ENCODE measurements at places on chromosomes 5 and 9. TPM values are rescaled to one million over a fixed set of nuclear protein-coding genes. Genes with fewer than 3 reads are reported as not detected.

DNA sequence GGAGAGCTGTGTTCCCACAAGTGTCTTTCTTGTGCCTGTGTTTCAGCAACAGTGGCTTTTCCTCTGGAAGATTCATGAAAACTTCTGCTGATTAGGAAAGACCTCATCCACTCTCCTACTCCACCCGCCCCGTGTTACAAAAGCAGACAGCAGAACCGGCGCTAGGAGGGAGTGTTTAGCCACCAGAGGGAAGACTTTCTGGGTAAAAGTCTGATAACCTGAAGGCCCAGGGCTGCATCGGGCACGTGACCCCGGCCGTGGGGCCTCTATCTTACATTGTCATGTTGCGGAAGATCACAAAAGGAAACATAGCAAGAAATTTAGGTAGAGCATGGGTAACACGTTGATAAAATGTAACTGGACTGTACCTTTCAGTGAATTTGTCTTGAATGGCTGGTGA lies 32.0 kb upstream of the DMRT2 start:
- H3K4me3 ChIP-seq = no peak overlapping the region
- no peaks in the 10 kb centered on the region for H3K4me1 ChIP-seq
- no peaks in the 10 kb centered on the region for H3K27me3 ChIP-seq
- no peak overlapping the region for H3K27ac ChIP-seq
- DNase-seq = no peak
- no peaks in the 10 kb centered on the region for H3K36me3 ChIP-seq

- no peak overlapping the region for H3K27ac ChIP-seq
- H3K4me3 ChIP-seq = no peak overlapping the region
These were observed 499.0 kb downstream of the GADD45G start for GRCh38 chr9:90103771-90104170.

LPCAT1 gene
- polyA plus RNA-seq = 116 TPM

MARCHF3 gene
- polyA plus RNA-seq = 5.5 TPM

TXNDC8 gene
- polyA plus RNA-seq = not detected

PPP3R2 gene
- polyA plus RNA-seq = not detected

DNA sequence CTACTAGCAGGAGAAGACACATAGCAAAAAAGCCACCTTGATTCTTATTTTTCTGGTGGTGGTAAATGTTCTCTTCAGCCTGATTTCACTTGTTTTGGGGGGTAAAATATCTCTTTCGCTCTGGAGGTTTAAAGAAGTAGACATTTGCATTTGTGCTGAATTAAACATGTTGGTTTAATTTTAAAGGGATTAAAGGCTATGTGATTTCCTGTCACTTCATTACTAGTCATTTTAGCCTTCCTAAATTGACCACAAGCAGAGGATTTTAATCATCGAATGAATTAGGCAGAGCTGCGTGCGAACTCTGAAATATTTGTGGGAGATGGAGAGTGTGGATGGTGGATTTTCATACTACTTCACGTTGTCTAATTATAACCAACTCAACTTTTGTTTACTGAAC lies 4.8 kb downstream of the RASGRF2 start:
- peaks cover 23% of the 10 kb centered on the region for H3K27me3 ChIP-seq
- no peaks in the 10 kb centered on the region for H3K36me3 ChIP-seq
- H3K27ac ChIP-seq = no peak overlapping the region
- peaks cover 17% of the 10 kb centered on the region for H3K4me1 ChIP-seq
- no peak for DNase-seq

- no peaks in the 10 kb centered on the region for H3K36me3 ChIP-seq
- no peaks in the 10 kb centered on the region for H3K27me3 ChIP-seq
- no peak overlapping the region for H3K27ac ChIP-seq
- no peak for DNase-seq
- no peaks in the 10 kb centered on the region for H3K4me1 ChIP-seq
- no peak overlapping the region for H3K4me3 ChIP-seq
These were observed 237.8 kb upstream of the EDIL3 start for GRCh38 chr5:84622461-84622860.

PTTG1 gene
- 48.9 TPM for polyA plus RNA-seq

DNA sequence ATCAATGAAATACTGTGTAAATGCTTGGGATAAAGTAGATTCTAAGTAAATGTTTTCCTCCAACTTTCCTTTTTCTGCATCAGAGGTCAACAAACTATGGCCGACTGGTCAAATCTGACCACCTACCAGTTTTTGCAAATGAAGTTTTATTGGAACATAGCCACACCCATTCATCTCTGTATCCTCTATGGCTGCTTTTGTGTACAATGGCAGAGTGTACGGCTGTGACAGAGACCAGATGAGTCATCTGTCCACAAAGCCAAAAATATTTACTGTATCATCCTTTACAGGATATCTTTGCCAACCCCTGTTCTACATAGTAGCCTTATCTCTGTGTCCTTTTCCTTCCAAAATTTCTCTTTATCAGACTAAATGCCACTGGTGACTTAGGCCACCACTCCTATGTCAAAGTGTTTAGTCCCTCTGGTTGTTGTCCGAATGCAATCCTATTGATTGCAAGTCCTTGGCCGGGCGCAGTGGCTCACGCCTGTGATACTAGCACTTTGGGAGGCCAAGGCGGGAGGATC lies 218.4 kb upstream of the KLF4 start:
- H3K4me3 ChIP-seq = no peak overlapping the region
- H3K4me1 ChIP-seq = peaks cover 28% of the 10 kb centered on the region
- DNase-seq = no peak
- H3K27me3 ChIP-seq = no peaks in the 10 kb centered on the region

- no peaks in the 10 kb centered on the region for H3K36me3 ChIP-seq
- no peaks in the 10 kb centered on the region for H3K27me3 ChIP-seq
- DNase-seq = no peak
- no peak overlapping the region for H3K4me3 ChIP-seq
- H3K4me1 ChIP-seq = peaks cover 18% of the 10 kb centered on the region
These were observed 53.7 kb downstream of the ZNF462 start for GRCh38 chr9:106916466-106917235.

- DNase-seq = peak; percentile 69
- no peaks in the 10 kb centered on the region for H3K27me3 ChIP-seq
- no peaks in the 10 kb centered on the region for H3K4me1 ChIP-seq
- no peaks in the 10 kb centered on the region for H3K36me3 ChIP-seq
These were observed 1.0 kb upstream of the TLE1 start for GRCh38 chr9:81690251-81690851.

GRCh38 chr9:21481470-21482056 lies 550 bp downstream of the IFNE start:
- no peaks in the 10 kb centered on the region for H3K4me1 ChIP-seq
- no peaks in the 10 kb centered on the region for H3K27me3 ChIP-seq
- H3K4me3 ChIP-seq = no peak overlapping the region
- no peaks in the 10 kb centered on the region for H3K36me3 ChIP-seq
- DNase-seq = no peak

GRCh38 chr5:57166276-57166675 lies 7.6 kb upstream of the GPBP1 start:
- no peaks in the 10 kb centered on the region for H3K27me3 ChIP-seq
- no peaks in the 10 kb centered on the region for H3K36me3 ChIP-seq
- no peaks in the 10 kb centered on the region for H3K4me1 ChIP-seq

PCDHB13 gene
- 5.9 TPM for polyA plus RNA-seq

GRCh38 chr5:175829813-175830585 lies 41.4 kb upstream of the CPLX2 start:
- no peaks in the 10 kb centered on the region for H3K36me3 ChIP-seq
- H3K4me1 ChIP-seq = no peaks in the 10 kb centered on the region
- no peak overlapping the region for H3K4me3 ChIP-seq
- H3K27me3 ChIP-seq = no peaks in the 10 kb centered on the region
- DNase-seq = no peak

DNA sequence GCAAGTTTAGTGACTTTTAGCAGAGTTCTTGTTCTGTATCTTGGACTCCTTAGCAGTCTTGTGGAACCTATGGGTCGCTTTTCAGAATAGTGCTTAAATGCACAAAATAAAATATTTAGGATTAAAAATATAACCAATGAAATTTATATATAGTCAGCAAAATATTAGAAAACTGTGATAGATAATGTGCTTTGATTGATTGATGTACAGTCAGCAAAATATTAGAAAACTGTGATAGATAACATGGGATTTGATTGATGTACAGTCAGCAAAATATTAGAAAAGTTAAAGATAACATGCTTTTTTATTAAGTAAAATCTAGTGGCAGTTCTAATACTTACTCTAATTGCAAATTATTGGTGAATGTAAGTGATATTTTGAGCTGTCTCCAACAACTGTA lies 16.1 kb downstream of the PALM2AKAP2 start:
- H3K27me3 ChIP-seq = no peaks in the 10 kb centered on the region
- H3K4me3 ChIP-seq = no peak overlapping the region
- H3K4me1 ChIP-seq = no peaks in the 10 kb centered on the region
- no peak overlapping the region for H3K27ac ChIP-seq
- no peaks in the 10 kb centered on the region for H3K36me3 ChIP-seq

GRCh38 chr5:93715327-93715726 lies 26.1 kb downstream of the POU5F2 start:
- H3K4me3 ChIP-seq = no peak overlapping the region
- DNase-seq = no peak
- H3K27ac ChIP-seq = no peak overlapping the region

GRCh38 chr9:69121155-69122081 lies 52.7 kb upstream of the TJP2 start:
- peak overlapping the region; percentile 60 for H3K4me3 ChIP-seq
- peak; percentile 65 for DNase-seq
- peak overlapping the region; percentile 83 for H3K27ac ChIP-seq
- H3K4me1 ChIP-seq = no peaks in the 10 kb centered on the region
- peaks cover 23% of the 10 kb centered on the region for H3K27me3 ChIP-seq
- no peaks in the 10 kb centered on the region for H3K36me3 ChIP-seq

MEGF9 gene
- polyA plus RNA-seq = 15.9 TPM

GRCh38 chr5:6829150-6829784 lies 116.0 kb downstream of the TENT4A start:
- no peaks in the 10 kb centered on the region for H3K4me1 ChIP-seq
- H3K4me3 ChIP-seq = no peak overlapping the region
- no peaks in the 10 kb centered on the region for H3K27me3 ChIP-seq
- H3K27ac ChIP-seq = no peak overlapping the region

DNA sequence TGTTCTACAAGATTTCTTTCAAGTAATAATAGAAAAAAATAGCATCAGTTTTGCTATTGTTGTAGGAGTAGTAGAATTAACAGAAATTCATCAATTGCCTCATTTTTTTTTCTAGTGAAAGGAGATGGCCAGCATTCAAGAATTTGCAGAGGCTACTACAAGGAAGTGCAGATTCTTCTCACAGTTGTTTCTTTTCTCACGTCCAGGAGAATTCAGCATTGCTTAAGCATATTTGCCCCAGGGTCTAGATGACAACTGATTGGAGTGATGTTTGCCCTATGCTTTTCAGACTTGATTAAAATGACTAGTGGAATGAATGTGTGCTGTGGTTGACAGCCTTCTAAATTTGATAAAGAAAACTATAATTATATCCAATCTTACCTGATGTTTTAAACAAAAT lies 46.6 kb upstream of the SLC12A2 start:
- no peak overlapping the region for H3K4me3 ChIP-seq
- no peaks in the 10 kb centered on the region for H3K4me1 ChIP-seq
- H3K27me3 ChIP-seq = no peaks in the 10 kb centered on the region
- H3K27ac ChIP-seq = no peak overlapping the region
- H3K36me3 ChIP-seq = no peaks in the 10 kb centered on the region
- no peak for DNase-seq

POU4F3 gene
- not detected for polyA plus RNA-seq

ANXA2R gene
- polyA plus RNA-seq = 1.5 TPM

- no peak overlapping the region for H3K4me3 ChIP-seq
- DNase-seq = no peak
- H3K4me1 ChIP-seq = no peaks in the 10 kb centered on the region
- no peaks in the 10 kb centered on the region for H3K27me3 ChIP-seq
- no peak overlapping the region for H3K27ac ChIP-seq
These were observed 70.7 kb downstream of the RFX3 start for GRCh38 chr9:3455094-3455493.

CRAT gene
- polyA plus RNA-seq = 27.5 TPM

GRCh38 chr9:122402874-122403273 lies 32.0 kb downstream of the PTGS1 start:
- DNase-seq = no peak
- no peak overlapping the region for H3K27ac ChIP-seq
- no peak overlapping the region for H3K4me3 ChIP-seq
- H3K27me3 ChIP-seq = peaks cover 4% of the 10 kb centered on the region
- H3K4me1 ChIP-seq = no peaks in the 10 kb centered on the region

DNLZ gene
- polyA plus RNA-seq = 18.8 TPM

GRCh38 chr5:40687321-40687720 lies 7.6 kb downstream of the PTGER4 start:
- peaks cover 84% of the 10 kb centered on the region for H3K4me1 ChIP-seq
- H3K27ac ChIP-seq = peak overlapping the region; percentile 33
- no peak for DNase-seq
- H3K27me3 ChIP-seq = no peaks in the 10 kb centered on the region
- H3K4me3 ChIP-seq = no peak overlapping the region

GRCh38 chr5:167587772-167588437 lies 703.5 kb upstream of the WWC1 start:
- H3K4me3 ChIP-seq = no peak overlapping the region
- DNase-seq = no peak
- no peaks in the 10 kb centered on the region for H3K4me1 ChIP-seq
- H3K27me3 ChIP-seq = no peaks in the 10 kb centered on the region
- no peaks in the 10 kb centered on the region for H3K36me3 ChIP-seq

- H3K4me1 ChIP-seq = no peaks in the 10 kb centered on the region
- H3K36me3 ChIP-seq = no peaks in the 10 kb centered on the region
- no peak overlapping the region for H3K27ac ChIP-seq
- H3K27me3 ChIP-seq = peaks cover 10% of the 10 kb centered on the region
- no peak for DNase-seq
These were observed 31.2 kb upstream of the FABP6 start for GRCh38 chr5:160198146-160198545.

DNA sequence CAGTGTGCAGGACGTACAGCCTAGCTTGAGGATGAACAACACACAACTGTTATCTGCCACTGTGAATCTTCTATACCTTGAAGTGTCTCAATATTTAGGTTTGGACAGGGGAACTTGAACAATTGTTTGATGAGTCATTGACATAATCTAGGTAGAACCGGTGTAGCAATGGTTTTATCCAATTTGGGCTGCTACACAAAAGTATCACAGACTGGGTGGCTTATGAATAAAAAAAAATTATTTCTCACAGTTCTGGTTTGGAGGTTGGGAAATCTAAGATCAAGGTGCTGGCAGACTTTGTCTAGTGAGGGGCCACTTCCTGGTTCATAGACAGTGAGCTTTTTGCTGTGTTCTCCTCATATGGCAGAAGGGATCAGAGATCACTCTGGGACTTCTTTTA lies 359.7 kb downstream of the HCN1 start:
- H3K4me1 ChIP-seq = no peaks in the 10 kb centered on the region
- no peak for DNase-seq
- H3K36me3 ChIP-seq = no peaks in the 10 kb centered on the region
- no peak overlapping the region for H3K27ac ChIP-seq
- no peak overlapping the region for H3K4me3 ChIP-seq

DNA sequence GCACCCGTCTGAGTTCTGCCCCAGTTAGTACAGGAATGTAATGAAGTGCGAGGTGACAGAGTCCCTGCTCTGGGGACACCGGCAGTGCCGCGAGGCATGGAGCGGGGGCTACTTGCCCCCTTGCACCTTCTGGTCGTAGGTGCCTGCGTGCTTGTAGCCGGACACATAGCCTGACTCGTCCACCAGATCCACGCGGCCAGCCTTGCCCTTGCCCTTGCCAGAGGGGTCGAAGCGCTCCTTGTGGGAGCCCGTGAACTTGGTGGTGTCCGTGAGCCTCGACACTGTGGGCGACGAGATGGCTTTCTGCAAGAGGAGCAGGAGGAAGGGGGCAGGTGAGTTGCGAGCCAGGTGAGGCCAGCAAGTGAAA lies 28.2 kb downstream of the TPPP start:
- H3K4me1 ChIP-seq = no peaks in the 10 kb centered on the region
- no peak overlapping the region for H3K4me3 ChIP-seq
- no peaks in the 10 kb centered on the region for H3K27me3 ChIP-seq
- DNase-seq = no peak

UGT3A1 gene
- 0.23 TPM for polyA plus RNA-seq
